CD4-positive, alpha-beta T cell treated with Interferon alpha-2 for 1 hour (primary cell): ENCODE measurements at places on chromosomes 6 and 20.

GRCh38 chr6:163897030-163897429 lies 482.5 kb downstream of the QKI start:
- no peak for DNase-seq

DNA sequence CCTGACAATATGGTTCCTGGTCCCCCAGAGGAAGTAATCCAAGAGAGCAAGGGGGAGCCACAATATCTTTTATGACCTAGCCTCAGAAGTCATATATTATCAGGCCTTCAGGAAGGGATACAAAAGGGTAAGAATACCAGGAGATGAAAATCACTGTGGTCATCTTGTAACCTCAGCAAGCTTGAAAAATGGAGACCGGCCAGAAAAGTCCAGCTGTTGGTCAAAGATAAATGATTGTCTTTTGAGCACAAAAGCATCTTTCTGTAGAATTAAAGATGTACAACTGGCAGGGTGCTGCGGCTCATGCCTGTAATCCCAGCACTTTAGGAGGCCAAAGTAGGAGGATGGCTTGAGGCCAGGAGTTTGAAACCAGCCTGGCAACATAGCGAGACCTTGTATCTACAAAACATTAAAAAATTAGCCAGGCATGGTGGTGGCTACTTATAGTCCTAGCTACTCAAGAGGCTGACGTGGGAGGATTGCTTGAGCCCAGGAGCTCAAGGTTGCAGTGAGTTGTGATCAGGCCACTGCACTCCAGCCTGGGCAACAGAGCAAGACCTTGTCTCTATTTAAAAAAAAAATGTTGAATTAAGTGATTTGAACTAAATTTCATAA lies 118.0 kb upstream of the MARCKS start:
- no peak for DNase-seq

GRCh38 chr20:31827059-31827458 lies 7.9 kb downstream of the MYLK2 start:
- DNase-seq, result no peak

- DNase-seq, result no peak
Measured at GRCh38 chr6:105819745-105820144, 266.4 kb upstream of the PRDM1 start.

GRCh38 chr6:10411971-10412460 lies 2.9 kb downstream of the TFAP2A start:
- peak; percentile 15 for DNase-seq

DNA sequence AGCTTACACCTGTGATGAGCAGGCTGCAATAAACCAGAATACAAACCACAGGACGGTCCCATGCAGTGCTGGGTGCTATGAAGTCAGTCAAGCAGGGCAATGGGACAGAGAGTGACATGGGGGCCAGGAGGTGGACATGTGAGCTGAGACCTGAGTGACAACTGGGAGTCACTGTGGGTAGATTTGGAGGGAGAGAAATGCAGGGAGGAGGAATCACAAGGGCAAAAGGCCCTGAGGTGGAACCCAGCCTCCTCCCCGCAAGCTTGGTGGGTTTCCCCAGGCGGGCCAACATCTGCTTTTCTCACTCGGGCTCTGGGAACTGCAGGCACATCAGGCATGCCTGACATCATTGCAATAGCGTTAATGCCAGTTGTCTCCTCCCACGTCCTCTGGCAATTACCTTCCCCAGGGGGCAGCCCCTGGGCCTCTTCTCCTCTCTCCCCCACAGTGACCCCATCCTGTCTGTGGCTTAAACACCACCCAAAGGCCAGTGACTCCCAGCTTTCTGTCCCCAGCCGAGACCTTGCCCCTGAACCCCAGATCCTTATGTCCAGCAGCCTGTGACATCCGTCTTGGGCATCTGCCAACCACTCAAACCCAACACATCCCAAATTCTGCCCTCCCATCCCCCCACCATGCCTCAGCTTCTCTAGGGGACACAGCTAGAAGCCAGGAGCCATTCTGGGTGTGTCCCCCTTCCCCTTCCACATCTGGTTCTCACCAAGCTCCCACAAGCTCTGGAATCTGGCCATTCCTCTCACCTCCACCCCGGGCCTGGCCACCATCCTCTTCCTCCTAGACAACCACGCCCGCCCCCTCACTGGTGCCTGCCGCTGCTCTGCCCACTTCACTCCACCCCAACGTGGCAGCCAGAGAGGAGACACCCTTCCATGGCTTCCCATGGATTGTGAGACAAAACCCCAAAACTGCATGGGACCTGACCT lies 28.2 kb downstream of the PDRG1 start:
- DNase-seq, result no peak

GRCh38 chr20:46627234-46627633 lies 24.0 kb downstream of the SLC13A3 start:
- no peak for DNase-seq

DNA sequence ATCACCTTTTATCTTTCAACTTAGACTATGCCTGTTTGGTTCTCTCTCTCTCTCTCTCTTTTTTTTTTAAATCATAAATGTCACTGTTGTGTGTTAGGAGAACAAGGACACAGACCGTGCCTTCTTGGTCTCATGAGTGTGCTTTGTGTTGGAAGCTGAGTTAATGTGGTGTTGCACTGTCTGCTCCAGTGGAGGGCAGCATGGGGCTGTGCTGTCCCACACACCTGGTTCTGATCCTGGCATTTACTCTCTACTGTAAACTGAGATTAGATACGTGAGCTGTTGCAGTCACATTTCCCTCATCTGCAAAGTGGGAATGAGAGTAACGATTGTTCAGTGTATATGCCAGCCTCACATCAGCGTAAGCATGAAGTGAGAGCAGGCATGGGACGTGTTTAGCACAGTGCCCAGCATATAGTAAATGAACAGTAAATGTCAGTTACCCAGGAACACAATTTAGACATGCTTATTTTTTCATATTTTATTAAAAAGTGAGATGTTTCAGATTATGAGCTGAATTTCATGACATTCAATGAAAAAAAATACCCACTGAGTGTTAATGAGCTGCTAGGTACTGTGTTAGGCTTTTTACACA lies 161.1 kb downstream of the FARS2 start:
- peak; percentile 1 for DNase-seq

DNA sequence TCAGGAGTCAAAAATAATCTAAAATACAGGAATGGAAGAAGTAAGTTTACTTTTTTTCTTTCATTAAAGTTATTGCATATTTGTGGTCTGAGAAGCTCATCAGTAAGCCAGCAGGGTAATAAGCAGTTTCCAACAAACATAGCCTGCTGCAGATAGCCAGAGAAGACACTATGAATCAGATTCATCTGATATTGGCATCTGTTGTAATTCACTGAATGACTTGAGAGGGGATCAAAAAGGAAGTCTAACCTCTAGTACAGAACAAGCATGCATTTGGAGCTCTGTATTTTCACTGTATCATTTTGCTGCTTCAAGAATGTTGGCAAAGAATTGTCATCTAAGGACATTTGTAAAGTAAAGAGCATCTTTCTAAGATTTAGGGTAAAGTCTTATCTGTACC lies 53.8 kb upstream of the UFL1 start:
- no peak for DNase-seq

DNA sequence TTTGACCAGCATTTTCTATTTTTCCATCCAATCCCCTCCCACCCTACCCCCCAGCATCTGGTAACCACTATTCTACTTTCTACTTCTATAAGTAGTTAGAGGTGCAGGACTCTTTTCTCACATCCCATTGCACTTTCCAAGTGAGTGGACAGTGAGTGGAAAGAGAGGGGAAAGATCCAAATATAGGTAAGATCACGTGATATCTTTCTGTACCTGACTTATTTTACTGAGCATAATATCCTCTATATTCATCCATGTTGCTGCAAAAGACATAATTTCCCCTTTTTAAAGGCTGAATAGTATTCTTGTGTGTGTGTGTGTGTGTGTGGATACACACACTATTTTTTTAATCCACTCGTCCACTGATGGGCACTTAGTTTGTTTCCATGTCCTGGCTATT lies 18.1 kb downstream of the RBM24 start:
- no peak for DNase-seq

GRCh38 chr6:78598966-78599365 lies 268.4 kb upstream of the IRAK1BP1 start:
- DNase-seq, result no peak
